ENCODE measurements at places on chromosomes 6 and 20.

GRCh38 chr6:160883999-160884398, 107.6 kb upstream of the MAP3K4 start:
- DNase-seq = no peak

- DNase-seq = no peak
These were observed 20.5 kb downstream of the SPAG4 start for GRCh38 chr20:35636095-35636494.

GRCh38 chr6:37319856-37320480, 33.8 kb upstream of the RNF8 start:
- no peak for DNase-seq

- no peak for DNase-seq
These were observed 83.5 kb downstream of the PRDM13 start for GRCh38 chr6:99689916-99690685.

DNA sequence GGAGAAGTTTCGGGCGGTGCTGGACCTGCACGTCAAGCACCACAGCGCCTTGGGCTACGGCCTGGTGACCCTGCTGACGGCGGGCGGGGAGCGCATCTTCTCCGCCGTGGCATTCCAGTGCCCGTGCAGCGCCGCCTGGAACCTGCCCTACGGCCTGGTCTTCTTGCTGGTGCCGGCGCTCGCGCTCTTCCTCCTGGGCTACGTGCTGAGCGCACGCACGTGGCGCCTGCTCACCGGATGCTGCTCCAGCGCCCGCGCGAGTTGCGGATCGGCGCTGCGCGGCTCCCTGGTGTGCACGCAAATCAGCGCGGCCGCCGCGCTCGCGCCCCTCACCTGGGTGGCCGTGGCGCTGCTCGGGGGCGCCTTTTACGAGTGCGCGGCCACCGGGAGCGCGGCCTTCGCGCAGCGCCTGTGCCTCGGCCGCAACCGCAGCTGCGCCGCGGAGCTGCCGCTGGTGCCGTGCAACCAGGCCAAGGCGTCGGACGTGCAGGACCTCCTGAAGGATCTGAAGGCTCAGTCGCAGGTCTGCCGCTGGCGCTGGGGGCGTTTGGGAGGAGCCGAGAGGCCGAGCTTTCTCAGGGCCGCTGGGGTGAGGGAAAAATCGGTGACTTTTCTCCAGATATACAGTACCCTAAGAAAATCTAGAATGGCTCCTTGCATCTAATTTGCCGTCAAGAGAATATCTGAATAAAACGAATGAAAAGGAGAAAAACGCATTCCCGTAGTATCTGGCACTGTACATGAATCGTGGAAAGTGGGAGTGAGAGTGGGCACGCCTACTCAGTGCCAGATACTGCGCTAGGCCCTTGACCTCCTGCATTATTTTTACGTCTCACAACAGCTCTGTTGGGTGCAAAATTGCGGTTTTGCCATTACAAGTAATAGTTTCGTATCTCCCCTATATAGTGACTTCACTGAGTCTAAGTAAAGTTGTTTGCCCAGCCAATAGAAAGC, 1.0 kb downstream of the CALHM6 start:
- no peak for DNase-seq

DNA sequence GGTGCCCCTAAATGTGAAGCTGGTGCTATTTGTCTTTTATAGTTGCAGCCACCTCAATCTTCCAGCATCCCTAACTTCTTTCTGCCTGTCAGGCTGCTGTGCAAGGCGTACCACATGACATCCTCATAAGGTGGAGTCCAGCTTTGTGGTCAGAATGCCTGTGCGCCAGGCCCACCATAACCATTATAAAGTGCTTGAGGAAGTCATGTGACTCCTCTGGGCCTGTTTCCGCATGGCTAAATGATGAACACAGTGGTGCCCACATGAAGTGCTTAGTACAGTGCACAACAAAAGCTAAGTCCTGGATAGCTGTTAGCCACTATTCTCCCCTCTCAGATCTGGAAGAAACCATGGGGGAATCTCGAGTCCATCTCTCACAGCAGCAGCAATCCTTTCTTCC, 75.6 kb downstream of the INSM1 start:
- DNase-seq = no peak

- DNase-seq = no peak
These were observed 118.1 kb downstream of the RWDD2A start for GRCh38 chr6:83311231-83311630.

GRCh38 chr6:152068622-152069261, 261.3 kb downstream of the ESR1 start:
- no peak for DNase-seq

GRCh38 chr6:148374040-148374774, 31.6 kb downstream of the SASH1 start:
- no peak for DNase-seq

GRCh38 chr20:48530957-48531356, 296.8 kb downstream of the PREX1 start:
- DNase-seq = no peak

DNA sequence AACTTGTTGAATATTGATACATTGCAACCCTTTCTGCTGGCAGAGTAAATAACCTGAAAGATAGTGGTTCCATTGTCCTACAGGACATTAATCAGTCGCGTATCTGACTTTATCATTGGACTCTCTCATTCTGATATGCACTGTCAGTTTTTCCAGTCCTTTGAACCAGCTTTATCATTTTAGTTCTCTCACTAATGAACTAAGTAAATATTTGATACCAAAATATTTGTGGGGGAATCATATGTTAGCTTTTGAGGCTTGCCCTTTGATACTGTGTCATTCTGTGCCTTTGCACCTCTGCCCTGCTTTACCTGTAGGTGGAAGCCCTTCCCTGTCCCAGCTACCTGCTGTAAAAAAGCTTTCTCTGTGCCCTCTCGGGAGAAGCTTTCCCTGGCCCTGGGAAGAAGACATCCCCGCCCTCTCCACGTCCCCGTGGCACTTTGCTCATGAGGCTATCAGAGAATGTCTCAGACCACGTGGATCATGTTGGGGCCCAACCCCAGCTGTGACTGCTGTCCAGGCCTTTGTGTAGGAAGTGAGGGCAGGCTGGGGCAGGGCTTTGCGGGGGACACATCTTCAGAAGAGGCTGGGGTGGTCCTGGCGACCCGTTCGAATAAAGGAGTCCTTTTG, 117.8 kb upstream of the NXT1 start:
- DNase-seq = no peak

- no peak for DNase-seq
These were observed 6.7 kb downstream of the SNAI1 start for GRCh38 chr20:49989234-49990065.

GRCh38 chr20:3328501-3328900, 79.0 kb downstream of the DNAAF9 start:
- DNase-seq = no peak

DNA sequence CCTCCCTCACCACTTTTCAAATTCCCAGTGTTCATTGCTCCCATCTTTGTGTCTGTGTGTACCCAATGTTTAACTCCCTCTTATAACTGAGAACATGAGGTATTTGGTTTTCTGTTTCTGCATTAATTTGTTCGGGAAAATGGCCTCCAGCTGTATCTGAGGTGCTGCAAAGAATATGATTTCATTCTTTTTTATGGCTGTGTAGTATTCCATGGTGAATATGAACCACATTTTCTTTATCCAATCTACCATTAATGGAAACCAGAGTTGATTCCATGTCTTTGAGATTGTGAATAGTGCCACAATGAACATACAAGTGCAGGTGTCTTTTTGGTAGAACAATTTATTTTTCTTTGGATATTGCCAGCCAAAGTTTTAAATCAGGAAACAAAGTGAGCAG, 10.4 kb downstream of the CD24 start:
- no peak for DNase-seq

DNA sequence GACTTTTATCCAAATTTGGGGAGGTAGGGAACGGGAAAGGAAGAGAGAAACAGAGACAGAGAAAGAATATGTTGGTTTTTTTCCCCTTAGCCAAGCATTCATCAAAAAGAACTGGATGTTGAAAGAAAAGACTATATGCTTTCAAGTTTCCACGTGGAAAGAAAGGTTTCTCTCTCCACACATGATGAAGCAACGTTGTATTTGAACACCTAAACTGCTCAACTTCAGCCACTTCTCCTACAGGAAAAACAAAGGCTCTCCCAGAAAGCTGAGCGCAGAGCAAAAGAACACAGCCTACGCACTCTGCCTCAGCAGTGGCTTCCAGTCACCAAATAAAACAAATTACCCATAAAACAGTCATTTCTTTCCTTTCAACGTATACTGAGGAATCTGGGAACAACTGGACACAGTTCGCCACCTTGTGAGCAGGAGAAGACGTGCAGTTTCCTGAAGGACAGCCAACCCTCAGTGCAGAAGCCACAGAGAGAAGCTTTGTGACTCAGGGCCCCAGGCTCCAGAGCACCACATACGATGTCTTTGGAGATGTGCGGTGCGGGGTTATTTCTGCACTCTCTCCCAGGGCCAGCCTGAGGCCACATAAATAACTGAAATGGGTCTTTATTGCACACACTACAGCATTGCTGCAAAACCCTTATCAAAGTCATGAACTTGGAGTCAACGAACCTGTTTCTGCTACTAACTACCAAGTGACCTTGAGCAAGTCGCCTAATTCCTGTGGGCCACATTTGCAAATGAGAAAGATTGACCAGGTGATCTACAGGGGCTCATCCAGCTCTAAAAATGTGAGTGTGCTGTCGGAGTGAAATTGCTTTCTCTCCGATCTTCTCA, 10.1 kb downstream of the IL17F start:
- peak; percentile 20 for DNase-seq

GRCh38 chr6:108751851-108752732, 96.1 kb upstream of the ARMC2 start:
- DNase-seq = no peak

- DNase-seq = peak; percentile 60
These were observed 63.4 kb downstream of the RREB1 start for GRCh38 chr6:7171119-7171518.

DNA sequence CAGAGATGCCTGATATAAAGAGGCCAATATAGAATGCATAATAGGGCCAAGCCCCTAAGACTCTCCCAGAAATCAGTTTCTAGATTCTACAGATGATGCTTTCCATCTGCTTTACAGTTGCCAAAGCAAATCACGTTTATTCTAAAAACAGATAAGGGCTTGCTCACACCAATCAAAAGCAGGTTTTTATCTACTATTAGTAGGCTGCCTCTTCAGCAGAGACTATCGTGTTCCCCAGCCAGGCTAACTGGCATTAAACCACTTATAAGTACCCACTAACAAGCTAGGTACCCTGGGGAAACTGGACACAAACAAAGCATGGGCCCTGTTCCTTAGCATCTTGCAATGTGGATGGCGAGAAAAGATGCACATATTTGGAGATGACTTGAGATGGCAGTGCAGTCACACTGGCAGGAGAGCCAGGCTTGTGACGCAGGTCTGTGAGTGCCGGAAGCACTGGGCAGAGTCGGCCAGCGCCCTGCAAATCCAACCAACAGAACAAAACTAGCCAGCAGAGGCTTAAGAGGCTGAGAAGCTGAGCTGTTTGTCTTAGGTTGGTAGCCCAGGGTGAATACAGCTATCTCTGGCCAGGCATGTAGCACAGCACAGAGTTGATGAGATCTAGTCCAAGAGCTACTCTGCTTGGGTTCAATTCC, 73.4 kb downstream of the GFOD1 start:
- no peak for DNase-seq

- no peak for DNase-seq
These were observed 33.9 kb downstream of the KCNK17 start for GRCh38 chr6:39280247-39280731.

DNA sequence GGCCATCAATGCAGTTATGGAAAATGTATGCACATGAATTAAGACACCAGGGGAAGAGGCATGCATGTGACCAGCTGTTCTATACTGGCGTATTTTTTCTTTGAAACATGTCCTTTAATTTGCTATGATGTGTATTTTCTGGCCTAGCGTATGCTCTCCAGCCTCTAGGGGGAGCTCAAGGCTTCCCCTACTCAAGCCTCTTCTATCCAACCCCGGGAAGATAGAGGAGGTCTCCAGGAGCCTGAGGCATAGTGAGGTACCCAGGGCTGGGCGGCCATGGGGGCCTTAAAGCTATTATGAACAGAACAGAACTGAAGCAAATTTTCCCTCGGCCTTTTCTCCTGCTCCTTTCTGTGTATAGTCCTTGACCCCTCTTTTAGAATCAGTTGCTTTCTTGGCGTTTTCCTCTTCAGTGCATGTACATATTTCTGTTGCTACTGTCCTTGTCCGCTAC, 528.9 kb downstream of the MAFB start:
- DNase-seq = peak; percentile 51

DNA sequence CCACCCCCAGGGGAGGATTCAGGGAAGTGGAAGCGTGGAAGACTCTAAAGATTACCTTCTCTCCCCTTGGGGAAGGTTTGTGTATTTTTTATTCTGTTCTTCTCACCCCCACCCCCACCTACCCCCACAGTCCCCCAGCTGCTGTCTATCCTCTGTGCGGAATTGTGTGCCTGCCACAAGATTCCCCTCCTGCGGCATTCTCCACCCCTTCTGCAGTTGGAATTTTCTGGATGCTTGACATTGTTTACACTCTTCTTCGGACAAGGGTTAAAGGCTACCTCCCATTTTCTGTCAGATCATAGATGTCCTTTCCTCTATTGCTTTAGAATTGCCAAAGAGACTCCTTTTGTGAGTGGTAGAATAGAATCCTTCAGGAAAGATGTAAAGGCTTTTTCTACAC, 60.4 kb upstream of the EDN3 start:
- DNase-seq = no peak

GRCh38 chr20:37816003-37816402, 86.9 kb upstream of the VSTM2L start:
- DNase-seq = no peak

- DNase-seq = peak; percentile 28
These were observed 252.8 kb downstream of the CDH26 start for GRCh38 chr20:60210779-60211617.

GRCh38 chr6:11270030-11271027, 37.9 kb upstream of the NEDD9 start:
- DNase-seq = no peak

- DNase-seq = no peak
These were observed 38.7 kb upstream of the PDE10A start for GRCh38 chr6:165701564-165702354.

DNA sequence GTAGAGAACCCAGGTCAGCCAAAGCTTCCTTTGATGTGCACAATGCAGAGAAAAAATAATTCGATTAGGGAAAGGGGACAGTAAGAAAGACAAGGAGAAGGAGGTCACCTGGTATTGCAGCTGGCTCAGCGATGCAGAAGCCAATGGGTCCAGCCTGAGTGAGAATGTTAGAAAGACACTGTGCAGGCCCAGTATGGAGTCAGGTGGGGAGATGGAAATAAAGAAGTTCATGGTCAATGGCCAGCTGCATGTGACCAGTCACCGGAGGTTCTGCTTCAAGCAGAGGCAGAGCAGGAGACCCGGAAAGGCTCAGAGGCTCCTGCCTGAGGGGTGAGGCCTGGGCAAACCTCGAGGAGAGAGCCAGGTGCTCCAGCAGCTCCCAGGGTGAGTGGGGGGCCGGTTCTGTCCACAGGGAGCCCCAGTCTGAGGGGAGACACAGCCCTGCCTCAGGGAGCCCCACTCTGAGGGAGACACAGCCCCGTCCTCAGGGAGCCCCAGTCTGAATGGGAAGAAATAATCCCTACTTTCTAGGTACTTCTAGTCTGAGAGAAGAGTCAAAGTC, 51.3 kb downstream of the LRFN2 start:
- DNase-seq = no peak

- DNase-seq = no peak
These were observed 7.7 kb downstream of the NTSR1 start for GRCh38 chr20:62716198-62716940.

- DNase-seq = no peak
These were observed 463 bp downstream of the RPS21 start for GRCh38 chr20:62387219-62387913.

- no peak for DNase-seq
These were observed 183.0 kb upstream of the QKI start for GRCh38 chr6:163231356-163232014.

All from SHP77 (cell line).